Aorta (tissue), 5 donors: ENCODE measurements at places on chromosomes 2 and 18. TPM values are rescaled to one million over a fixed set of nuclear protein-coding genes. Genes with fewer than 3 reads are reported as not detected.

Gene NYAP2
- 2.0 TPM for total RNA-seq

Gene PAX3
- not detected for total RNA-seq

Gene CGREF1
- total RNA-seq, result 8.6 TPM

GRCh38 chr2:216659276-216659675, 26.1 kb downstream of the IGFBP2 start:
- no peaks in the 10 kb centered on the region for H3K36me3 ChIP-seq
- DNase-seq, result no peak
- H3K27ac ChIP-seq, result peak overlapping the region; percentile 13
- H3K27me3 ChIP-seq, result no peaks in the 10 kb centered on the region
- no peak overlapping the region for H3K4me3 ChIP-seq

- no peaks in the 10 kb centered on the region for H3K27me3 ChIP-seq
- H3K36me3 ChIP-seq, result no peaks in the 10 kb centered on the region
- H3K4me1 ChIP-seq, result peaks cover 3% of the 10 kb centered on the region
- DNase-seq, result peak; percentile 74
- H3K4me3 ChIP-seq, result peak overlapping the region; percentile 99
These were observed 727 bp downstream of the NCOA1 start for GRCh38 chr2:24491542-24492420.

DNA sequence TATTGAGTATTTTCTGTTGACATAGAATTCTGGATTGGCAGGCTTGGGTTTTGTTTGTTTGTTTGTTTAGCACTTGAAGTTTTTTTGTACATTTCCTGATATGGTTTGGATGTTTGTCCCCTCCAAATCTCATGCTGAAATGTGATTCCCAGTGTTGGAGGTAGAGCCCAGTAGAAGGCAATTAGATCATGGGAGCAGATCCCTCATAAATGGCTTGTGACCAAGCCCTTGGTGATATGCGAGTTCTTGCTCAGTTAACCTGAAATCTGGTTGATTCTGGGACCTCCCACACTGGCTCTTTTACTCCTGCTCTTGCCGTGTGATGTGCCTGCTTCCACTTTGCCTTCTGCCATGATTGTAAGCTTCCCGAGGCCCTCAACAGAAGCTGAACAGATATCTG, 98.0 kb downstream of the PTPN4 start:
- no peaks in the 10 kb centered on the region for H3K36me3 ChIP-seq
- H3K27me3 ChIP-seq, result no peaks in the 10 kb centered on the region
- H3K4me3 ChIP-seq, result no peak overlapping the region
- no peaks in the 10 kb centered on the region for H3K4me1 ChIP-seq
- no peak overlapping the region for H3K27ac ChIP-seq

DNA sequence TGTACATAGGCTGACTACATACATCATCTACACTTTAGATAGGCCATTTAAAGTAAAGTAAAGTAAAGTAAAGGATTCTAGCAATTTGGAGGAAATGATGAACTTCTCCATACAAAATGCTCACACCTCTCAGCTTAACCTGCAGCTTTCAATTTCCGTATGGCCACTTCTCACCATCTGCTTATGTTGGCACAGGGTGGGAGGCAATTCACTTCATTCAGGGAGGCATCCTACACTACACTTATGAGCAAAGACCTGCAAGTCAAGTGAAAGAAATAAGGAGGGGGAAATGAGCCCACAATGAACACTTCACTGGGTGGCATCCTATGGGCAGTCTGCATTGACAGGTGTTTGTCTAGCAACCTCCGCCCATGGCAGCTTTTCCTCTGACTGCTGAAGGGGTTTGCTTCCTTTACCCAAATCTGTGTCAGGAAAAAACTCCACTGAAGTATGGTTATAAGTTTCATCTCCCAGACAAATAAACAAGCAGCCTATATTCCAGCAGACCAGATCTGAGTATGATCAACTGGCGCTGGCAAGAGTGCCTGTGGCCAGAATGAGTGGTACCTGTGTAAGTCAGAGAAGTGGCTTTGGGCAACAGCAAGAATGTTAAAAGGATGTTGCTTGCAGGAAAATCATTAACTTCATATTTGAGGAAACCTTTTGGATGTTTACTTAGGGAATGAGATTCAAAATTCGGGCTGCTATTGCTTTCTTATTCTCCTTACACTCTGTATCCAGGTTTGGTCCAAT, 449.1 kb downstream of the TGIF1 start:
- no peak overlapping the region for H3K4me3 ChIP-seq
- no peaks in the 10 kb centered on the region for H3K36me3 ChIP-seq
- no peaks in the 10 kb centered on the region for H3K27me3 ChIP-seq
- no peak overlapping the region for H3K27ac ChIP-seq

GRCh38 chr2:29238497-29238896, 123.3 kb downstream of the CLIP4 start:
- H3K4me1 ChIP-seq, result no peaks in the 10 kb centered on the region
- no peak for DNase-seq
- H3K27ac ChIP-seq, result no peak overlapping the region
- H3K36me3 ChIP-seq, result no peaks in the 10 kb centered on the region

GRCh38 chr2:86171295-86171694, 24.0 kb downstream of the IMMT start:
- H3K27me3 ChIP-seq, result no peaks in the 10 kb centered on the region
- no peaks in the 10 kb centered on the region for H3K4me1 ChIP-seq
- H3K4me3 ChIP-seq, result no peak overlapping the region
